ENCODE measurements at places on chromosomes 2 and 18.

GRCh38 chr2:159065313-159065712 lies 96.9 kb downstream of the TANC1 start:
- no peak for DNase-seq

- no peak for DNase-seq
These were observed 32.1 kb downstream of the CLASP1 start for GRCh38 chr2:121617042-121617599.

DNA sequence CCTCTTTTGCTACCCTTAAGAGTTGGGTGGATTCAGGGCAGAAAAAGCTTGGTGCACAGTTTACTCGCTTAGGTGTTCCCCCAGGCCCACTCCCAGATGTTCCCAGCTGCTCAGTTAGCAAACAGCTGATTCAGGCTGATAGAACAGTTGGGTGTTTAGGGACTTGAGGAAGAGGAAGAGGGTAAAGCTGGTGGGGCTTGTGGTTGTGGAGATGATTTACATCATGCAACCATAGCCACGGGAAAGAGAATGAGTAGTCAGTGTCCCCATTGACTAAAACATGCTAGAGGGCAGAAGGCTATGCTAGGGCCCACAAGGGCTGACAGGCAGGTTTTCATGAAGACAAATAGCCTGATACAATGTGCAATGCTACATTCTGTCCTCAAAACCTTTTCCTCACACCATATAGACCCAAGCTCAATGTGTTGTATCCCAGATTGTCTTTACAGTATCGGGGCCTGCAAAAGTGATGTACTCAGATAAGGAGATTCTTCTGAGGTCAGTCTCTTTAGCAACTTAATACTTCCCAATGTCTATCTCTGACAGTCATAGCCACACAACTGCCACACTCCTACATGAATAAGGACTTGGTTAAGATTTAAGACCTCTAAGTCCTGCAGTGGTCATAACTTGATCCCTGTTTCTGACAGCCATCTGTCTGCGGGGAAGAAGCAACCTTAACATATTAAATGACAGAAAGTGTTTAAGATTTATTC lies 15.6 kb downstream of the COLEC12 start:
- no peak for DNase-seq

DNA sequence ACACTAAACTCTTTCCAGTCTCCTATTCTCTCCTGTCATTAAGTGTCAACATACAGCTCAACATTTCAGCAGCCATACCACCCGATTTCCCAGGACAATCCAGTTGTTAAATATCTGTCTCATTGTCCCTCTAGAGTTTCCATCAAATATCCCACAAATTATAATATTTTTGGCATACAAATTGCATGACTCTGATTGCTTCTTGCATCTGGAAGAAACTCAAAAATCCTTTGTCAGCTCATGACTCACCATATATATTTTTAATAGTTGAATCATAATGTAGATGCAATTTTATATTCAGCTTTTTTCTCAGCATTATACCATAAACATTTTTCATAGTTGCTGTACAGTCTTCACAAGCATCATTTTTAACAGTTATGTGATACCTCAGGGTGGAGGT lies 7.2 kb downstream of the SLC30A3 start:
- no peak for DNase-seq

DNA sequence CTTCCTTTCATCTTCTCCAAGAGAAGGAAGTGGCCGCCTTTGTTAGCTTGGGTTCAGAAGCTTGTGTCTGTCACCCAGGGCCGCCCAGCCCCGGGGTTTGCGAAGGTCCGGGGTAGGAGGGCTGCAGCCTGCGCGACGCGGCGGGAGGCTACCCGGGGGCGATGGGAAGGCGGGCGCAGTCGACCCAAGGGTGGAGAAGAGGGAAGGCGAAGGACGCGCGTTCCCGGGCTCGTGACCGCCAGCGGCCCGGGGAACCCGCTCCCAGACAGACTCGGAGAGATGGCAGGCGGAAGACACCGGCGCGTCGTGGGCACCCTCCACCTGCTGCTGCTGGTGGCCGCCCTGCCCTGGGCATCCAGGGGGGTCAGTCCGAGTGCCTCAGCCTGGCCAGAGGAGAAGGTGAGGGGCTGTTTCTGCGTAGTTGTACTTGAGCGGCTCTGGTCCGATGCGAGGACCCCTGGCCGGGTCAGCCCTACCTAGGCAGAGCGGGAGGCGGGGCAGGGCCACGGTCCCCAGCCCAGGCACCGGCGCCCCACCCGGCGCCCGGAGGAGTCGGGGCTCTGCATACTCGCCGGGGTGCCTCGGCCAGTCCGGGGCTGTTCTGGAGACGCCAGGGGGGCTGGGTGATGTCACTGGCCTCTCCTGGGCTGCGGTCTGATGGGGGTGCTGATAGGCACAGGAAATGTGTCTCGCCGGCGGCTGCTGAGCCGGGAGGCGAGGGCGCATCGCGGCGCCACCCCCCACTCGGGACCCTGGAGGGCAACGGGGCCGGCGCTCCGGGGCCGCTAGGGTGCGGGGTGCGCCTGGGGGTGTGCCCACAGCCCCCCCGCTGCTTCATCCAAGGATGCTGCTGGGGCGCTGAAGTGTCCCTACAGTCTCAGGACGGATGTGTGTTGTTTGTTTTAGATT lies at the start of gene QPCT:
QPCT (plus strand) TSS at position 178 of the 909 bp plus-strand sequence; CDS start at position 280, 102 bp downstream.
- peak; percentile 58 for DNase-seq

- DNase-seq = no peak
These were observed 86.1 kb upstream of the UPP2 start for GRCh38 chr2:158015428-158016076.

GRCh38 chr2:34787341-34787740 lies 1188.2 kb upstream of the FAM98A start:
- no peak for DNase-seq

DNA sequence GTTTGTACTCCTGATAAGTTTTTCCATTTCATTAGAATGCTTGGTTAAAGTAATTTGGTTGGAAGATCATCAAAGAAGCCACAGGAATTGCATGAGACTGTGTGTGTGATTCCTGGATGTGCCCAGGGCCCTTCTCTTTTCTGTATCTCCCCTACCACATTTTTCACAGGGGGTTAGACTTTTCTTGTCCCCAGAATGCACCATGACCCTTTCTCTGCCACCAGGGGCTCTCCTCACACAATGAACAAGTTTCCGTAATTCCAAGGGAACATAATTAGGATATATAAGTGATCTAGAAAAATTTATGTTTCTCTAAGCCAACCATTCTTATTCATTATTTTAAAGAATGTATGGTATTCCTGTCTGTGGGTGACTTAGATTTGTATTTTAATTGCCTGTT lies 291.8 kb downstream of the NEDD4L start:
- no peak for DNase-seq

GRCh38 chr18:36620788-36621187 lies 208.0 kb downstream of the TPGS2 start:
- DNase-seq = no peak

GRCh38 chr2:100902817-100903405 lies 83.0 kb downstream of the NPAS2 start:
- no peak for DNase-seq

DNA sequence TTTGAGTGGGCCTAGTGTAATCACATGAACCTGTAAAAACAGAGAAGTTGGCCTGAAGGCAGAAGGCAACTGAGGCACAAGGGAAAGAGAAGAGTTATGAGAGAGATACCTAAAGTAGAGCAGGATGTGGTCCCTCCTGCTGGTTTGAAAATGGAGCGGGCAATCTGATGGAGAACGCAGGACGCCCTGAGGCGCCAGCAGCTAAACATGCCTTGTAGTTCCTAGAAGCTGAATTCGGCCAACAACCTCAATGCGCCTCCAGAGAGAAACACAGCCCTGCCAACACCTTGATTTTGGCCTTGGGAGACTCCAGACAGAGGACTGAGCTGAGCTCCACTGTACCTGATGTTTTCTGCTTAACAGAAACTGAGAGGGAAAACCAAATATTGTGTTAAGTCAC lies 469.9 kb downstream of the SOCS6 start:
- DNase-seq = no peak

- no peak for DNase-seq
These were observed 8.4 kb downstream of the HOXD3 start for GRCh38 chr2:176165370-176166050.

- no peak for DNase-seq
These were observed 611.4 kb upstream of the HS6ST1 start for GRCh38 chr2:128930101-128930500.

GRCh38 chr2:184498936-184499335 lies 99.4 kb upstream of the ZNF804A start:
- DNase-seq = no peak

GRCh38 chr18:55735969-55736368 lies 148.0 kb upstream of the TCF4 start:
- no peak for DNase-seq

GRCh38 chr2:6855860-6856547 lies 9.7 kb downstream of the CMPK2 start:
- no peak for DNase-seq

DNA sequence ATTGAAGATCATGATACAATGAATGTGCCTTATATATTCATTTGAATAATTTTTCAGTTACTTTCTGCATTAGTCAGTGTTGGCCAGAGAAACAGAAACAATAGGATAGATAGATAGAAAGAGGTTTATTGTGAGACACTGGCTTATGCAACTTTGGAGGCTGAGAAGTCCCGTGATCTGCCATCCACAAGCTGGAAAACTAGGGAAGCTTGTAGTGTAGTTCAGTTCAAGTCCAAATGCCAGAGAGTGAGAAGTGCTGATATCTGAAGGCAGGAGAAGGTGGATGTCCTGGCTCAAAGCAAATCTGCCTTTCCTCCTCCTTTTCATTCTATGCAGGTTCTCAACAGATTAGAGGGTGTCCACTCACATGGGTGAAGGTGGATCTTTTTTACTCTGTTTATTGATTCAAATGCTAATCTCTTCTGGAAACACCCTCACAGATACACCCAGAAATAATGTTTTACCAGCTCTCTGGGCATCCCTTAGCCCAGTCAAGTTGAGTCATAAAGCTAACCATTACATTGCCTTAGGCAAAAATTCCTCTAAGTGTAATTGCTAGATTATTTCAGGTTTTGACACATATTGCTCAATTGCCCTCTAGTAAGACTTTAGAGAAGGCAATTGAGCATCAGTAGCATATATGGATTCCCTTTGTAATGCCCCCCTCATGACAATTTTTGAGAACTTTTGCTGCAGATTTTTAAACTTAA lies 341.4 kb downstream of the LPIN1 start:
- no peak for DNase-seq

DNA sequence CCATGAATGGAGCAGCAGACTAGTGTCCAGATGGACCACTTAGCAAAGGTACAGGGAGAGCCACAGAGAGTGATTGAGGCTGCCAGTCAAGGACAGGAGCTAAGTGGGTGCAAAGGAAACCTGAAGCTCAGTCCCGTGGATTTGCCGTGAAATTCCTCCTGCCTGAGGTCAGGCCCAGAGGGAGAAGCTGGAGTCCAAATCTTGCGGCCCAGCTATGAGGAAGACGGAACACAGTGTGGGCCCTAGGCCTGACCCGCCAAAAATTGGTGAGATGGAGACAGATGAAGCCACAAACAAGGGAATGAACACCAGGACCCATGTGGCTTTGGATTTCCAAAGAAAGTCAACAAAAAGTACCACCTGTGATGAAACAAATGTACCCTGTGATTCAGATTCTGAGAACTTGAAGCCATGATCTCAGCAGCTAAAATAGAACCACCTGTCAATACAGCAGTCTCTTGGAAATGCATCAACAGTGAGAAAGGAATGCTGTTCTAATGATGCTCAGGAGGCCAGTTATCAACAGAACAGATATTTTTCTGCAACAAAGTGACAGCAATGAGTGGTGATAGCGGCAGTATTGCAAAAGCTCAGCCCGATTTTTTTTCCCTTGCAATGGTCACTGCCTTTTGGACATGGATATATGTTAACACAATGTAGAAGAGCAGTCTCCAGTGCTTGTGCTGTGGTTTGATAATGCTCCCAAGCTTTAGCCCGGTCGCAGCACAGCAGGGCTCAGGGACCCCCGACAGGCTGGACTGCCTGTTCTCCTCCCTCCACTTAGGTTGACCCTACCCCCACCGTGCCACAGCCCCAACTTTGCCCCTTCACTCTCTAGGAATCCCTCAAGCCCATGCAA lies 10.7 kb downstream of the COL6A3 start:
- no peak for DNase-seq

Measured in activated T-helper 1 cell treated with Interleukin-2 at 50 U/mL for 16 hours (primary cell).